ENCODE measurements at places on chromosomes 7 and 10. TPM values are rescaled to one million over a fixed set of nuclear protein-coding genes. Genes with fewer than 3 reads are reported as not detected.

DNA sequence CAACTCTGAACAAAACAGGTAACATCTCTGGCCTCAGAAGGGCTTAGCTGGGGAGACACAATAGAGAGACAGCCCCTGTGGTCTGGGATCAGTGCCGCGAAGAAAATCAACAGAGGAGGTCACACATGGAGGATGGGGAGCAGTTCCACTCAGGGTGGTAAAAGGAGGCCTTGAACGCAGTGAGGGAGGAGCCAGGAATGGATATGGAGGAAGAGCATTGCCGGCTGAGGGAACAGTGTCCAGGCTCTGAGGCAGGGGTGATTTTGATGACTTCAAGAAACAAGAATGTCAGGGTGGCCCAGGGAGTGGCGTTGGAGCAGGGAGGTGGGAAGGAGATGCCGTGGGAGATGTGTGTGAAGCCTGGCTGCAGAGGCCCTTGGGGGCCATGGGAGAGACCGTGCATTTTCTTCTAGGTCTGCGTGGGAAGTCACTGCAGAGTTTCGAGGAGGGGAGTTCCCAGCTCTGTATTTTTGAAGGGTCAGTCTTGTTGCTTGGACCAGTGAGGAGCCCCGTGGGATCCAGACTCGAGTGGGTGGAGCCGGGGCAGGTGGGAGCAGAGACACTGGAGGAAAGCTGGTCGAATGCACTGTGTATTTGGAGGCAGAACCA is 35.7 kb upstream of the SH2D4B start:
- DNase-seq, result no peak

GRCh38 chr10:85105614-85106255 is 777.3 kb downstream of the CCSER2 start:
- DNase-seq, result no peak

TAS2R41 gene
- total RNA-seq, result not detected

CCZ1 gene
- total RNA-seq, result 54.5 TPM

WDFY4 gene
- total RNA-seq, result 7.1 TPM

SCART1 gene
- total RNA-seq, result 0.73 TPM

DNA sequence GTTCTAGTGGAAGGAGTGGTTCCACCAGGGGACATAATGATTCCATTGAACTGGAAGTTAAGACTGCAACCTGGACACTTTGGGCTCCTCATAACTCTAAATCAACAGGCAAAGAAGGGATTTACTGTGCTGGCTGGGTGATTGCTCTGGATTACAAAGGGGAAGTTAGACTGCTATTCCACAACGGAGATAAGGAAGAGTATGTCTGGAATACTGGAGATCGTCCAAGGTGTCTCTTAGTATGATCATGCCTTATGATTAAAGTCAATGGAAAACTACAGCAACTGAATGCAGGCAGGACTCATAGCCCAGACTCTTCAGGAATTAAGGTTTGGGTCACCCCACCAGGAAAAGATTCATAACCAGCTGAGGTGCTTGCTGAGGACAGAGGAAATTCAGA is 310.6 kb upstream of the MGMT start:
- DNase-seq, result no peak

Data from pulmonary artery endothelial cell (primary cell).